ENCODE measurements at places on chromosomes 4 and X.
A peak's percentile ranks its signal among the peaks of the same experiment; 100 is the strongest.

DNA sequence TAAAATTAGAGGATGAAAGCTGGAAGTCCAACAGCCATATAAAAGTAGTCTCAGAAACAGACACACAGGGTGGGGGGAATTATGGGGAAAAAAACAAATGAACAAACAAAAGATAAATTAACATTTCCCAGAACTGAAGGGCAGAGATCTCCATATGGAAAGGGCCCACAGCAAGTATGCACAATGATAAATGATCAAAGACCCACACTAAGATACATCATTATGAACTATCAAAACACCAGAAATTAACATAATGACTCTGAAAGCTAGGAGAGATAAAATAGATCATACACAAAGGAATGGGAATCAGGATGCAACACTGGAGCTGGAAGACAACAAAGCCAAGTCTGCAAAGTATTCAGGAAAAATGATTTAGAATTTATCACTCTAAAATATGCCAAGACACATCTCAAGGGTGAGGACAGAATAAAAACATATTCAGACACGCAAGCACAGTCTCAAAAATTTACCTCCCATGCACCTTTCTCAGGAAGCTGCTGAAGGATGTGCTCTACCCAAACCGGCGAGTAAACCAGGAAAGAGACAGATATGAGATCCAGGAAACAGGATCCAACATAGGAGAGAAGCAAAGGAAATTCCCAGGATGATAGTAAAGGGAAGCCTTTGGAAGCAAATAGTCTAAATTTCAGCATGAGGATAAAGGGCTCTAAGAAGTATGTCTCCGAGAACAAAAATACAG is 30.7 kb upstream of the KCNE5 start:
- no peak for DNase-seq

GRCh38 chr4:106039796-106040195 is 144.5 kb downstream of the NPNT start:
- no peak for DNase-seq

- no peak for DNase-seq
Observed at GRCh38 chr4:185651137-185651677, 115.9 kb upstream of the PDLIM3 start.

GRCh38 chr4:113289766-113290165 is 240.3 kb downstream of the ANK2 start:
- DNase-seq, result no peak

DNA sequence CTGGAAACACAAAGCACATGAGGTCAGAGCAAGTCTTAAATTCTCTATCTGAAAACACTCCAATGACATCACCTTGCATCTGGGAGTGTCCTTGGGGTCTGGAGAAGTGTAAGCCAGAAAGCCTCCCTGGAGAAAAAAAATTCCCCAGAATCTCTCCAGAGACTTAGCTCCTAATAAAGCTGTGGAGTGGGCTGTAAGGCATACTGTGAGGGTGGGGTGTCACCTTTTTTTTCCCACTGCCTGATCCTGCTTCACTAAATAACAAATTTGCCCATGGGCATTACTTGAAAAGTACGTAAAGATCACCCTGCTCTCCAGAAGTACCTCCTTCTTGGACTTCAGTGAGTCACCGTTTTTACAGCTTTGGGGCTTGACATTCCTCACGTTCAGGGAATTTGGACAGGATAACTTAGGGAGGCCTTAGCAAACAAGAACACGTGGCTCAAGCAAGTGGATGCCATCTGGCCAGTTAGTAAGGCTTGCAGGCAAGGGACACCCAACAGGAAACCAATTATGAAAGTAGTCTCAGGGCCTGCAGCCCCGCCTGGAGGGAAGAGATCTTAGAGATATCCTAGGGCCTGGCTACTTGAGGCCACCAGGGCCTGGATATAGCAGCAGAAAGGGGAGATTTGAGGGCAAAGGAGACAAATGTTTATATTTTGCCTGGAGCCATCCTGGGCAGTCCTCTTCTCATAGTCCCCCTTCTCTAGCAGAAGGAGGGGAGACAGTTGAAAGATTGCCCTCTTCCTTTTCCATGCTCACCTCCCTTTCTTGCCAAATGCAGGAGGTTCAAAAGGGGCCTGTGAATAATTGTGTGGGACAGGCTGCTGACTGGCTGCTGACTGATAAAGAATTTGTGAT is 60.1 kb upstream of the PLAC1 start:
- no peak for DNase-seq

DNA sequence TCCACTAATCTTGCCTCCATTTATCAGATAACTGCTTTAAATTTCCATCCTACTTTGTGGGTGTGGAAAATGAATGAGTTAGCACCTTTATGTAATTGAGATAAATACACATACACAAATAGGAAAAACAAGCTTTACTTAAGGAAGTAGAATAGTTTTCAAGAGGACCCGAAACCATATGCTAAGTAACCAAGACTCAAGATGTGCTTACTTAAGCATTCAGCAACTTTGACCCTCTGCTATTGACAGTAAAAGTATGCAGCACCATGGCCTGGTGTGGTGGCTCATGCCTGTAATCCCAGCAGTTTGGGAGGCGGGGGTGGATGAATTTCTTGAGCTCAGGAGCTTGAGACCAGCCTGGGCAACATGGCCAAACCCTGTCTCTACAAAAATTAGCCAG is 29.9 kb downstream of the RNF175 start:
- no peak for DNase-seq

DNA sequence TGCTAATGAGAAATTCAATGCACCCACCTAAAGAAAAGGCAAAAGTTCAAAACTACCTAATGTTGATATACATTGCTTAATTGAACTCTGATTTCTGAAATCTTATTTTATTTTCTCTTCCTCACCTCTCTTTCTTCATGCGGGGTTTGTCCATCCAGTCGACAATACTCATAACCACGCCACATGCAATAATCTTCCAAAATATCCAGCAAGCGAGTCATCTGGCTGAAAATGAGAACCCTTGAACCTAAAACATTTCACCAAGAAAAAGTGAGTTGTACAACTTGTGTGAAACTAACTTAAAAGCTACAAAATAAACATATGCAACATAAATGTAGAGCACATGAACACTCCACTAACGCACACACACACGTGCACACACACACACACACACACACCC is 26.7 kb downstream of the SMARCA1 start:
- DNase-seq, result no peak

DNA sequence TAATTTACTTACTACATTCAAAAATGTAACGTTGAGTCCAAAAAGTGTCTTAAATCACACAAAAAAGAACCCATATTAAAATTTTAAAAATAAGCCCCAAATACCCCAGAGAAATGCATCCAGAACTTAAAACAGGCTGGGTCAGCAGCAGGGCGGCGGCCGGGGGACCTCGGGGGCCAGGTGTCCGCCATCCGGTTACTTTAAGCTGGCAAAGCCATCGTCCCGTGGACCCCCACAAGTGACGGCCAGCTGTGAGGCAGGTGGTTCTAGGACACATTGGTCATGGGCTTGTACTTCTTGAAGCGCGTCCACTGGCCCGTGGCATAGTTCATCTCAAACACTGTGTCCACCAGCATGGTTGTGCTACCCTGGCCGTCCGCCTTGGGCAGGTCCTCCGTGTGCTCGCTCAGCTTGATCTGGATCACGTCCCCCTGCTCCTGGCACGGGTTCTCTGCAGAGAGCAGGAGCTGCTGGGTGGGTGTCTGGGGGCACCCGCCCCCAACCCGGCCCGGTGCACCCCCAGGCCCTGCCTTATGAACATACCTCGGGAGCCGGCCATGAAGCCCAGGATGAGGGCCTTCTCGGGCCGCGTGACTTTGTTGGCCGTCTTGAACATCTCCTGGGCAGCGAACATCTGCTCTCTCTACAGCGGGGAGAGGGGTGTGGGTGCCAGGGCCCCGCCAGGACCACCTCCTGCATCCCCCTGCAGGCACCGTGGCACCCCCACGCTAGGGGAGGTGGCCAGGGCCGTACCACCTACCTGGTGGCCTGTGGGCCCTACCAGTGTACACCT is 25.5 kb downstream of the NELFA start:
- DNase-seq, result no peak

GRCh38 chr4:89609756-89610155 is 227.2 kb downstream of the SNCA start:
- no peak for DNase-seq

- DNase-seq, result no peak
Observed at GRCh38 chr4:8396762-8397406, 43.6 kb downstream of the ACOX3 start.

- DNase-seq, result no peak
Observed at GRCh38 chr4:14379183-14379582, 623.1 kb upstream of the CPEB2 start.

DNA sequence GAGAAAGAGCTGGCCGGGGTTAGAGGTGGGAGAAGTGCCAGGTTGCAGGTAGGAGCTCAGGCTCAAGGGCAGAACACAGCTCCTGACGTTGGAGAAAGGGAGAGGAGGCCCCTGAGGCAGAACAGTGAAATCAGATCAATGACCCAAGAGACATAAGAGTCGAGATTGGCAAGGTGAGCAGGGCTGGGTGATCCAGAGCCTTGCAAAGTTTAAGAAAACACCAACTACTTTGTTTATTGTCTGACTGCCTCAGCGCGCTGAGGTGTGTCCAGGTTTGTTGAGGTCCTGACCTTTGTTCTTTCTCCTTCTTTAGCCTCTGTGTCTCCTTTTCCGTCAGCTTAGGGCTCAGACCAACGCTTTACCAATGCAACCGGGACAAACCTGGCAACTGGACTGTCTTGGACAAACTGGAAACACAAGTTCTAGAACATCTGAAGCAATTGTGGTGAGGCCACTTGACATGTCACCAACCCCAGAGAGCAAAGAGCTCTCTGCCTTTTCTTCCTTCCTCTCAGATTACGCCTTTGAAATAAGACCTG is 28.3 kb downstream of the CHRNA9 start:
- DNase-seq, result no peak

GRCh38 chrX:13048280-13048679 is 3.9 kb upstream of the FAM9C start:
- DNase-seq, result no peak

GRCh38 chrX:40644821-40645358 is 2.5 kb downstream of the CXorf38 start:
- peak; percentile 41 for DNase-seq

- peak; percentile 38 for DNase-seq
Observed at GRCh38 chr4:47913861-47914219, 543 bp downstream of the NFXL1 start.

- no peak for DNase-seq
Observed at GRCh38 chrX:39602195-39602594, 495.6 kb downstream of the BCOR start.

- no peak for DNase-seq
Observed at GRCh38 chr4:2082118-2082517, 23.0 kb downstream of the NAT8L start.

- no peak for DNase-seq
Observed at GRCh38 chr4:74536557-74536956, 91.6 kb downstream of the AREG start.

DNA sequence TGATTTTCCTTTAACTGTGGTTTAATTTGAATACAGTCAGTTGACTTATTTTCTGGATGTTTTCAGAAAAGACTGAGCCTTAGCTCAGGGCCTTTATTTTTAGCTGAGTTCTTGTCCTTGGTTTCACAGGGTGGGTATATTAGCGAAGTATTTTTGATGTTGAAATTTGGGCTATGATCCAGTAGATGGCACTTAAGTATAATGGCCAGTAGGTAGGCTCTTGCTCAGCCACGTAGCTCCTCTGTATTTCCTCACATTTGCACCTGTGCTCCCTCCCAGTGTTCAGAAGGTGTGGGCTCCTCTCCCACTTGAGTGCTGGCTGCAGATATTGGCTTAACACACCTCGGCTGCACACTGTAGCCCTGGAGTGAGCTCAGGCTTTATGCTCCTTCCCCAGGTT is 549.9 kb upstream of the AMOT start:
- DNase-seq, result no peak

GRCh38 chr4:84708406-84709135 is 125.6 kb downstream of the CDS1 start:
- no peak for DNase-seq

DNA sequence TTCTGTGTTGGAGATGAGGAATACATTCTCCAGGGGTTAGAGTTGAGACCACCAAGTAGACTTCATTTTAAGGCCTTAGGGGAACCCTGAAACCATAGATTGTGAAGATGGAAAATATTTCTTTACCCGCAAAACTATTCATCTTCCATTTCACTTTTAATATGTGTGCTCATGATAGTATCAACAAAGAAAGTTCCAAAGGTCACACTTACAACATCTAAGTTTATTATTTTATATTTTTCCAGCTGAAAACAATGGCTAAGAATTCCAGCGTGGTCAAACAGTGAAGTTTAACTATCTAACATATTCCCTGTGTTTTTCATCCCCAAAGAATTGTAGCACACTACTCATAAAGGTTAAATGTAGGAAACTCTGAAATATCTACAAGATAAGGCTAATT is 214.5 kb upstream of the GIMD1 start:
- DNase-seq, result no peak

DNA sequence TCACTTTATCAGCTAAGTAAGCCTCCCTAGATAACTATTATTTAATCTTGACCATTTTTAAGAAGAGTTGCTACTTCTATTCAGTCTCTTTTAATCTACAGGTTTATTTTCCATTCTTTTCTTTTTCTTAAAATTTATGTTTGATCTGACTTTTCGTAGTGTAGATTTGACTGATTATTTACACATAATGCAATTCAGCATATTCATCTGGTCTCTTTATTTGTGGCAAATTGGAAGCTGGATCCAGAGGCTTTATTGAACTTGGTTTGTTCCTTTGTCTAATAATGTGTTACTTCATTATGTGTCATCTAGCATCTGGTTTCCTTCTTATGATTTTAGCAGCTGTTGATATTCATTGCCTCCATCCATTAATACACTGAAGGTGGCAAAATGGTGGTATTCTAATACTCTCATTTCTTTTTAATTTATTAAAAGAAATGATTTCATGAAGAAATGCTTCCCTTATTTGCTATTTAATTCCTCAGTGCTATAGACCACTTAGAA is 113.0 kb downstream of the FBXW7 start:
- DNase-seq, result no peak

- DNase-seq, result no peak
Observed at GRCh38 chr4:184349283-184350039, 124.9 kb downstream of the IRF2 start.

DNA sequence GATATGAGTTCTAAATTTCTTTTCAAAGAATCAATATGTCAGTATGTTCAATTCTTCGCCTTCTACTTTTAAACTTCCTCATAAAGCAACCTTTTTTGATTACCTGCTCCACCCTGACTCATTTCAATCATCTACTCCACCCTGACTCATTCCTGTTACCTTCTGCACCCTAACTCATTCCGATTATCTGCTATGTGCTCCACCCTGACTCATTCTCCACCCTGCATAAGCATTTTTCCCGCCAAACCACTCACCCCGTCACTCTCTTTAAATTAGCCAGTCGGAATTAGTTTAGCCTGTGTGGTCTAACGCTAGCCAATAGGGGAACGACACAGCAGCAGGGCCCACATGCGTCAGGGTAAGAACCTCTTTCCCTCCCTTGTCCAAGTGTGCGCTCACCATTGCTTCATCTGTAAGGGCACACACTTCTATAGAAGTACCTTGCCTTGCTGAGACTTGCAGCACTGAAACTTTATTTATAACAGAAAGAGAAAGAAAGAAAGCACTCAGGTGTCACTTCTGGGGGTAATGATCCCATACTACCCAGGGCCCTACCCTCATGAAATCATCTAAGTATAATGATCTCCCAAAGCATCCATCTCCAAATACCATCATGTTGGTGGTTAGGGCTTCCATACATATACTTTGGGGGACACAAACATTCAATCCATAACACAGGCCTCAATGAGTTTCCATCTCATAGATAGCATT is 875.2 kb downstream of the RAPGEF2 start:
- no peak for DNase-seq
